ENCODE measurements at places on chromosomes 3 and 15.

DNA sequence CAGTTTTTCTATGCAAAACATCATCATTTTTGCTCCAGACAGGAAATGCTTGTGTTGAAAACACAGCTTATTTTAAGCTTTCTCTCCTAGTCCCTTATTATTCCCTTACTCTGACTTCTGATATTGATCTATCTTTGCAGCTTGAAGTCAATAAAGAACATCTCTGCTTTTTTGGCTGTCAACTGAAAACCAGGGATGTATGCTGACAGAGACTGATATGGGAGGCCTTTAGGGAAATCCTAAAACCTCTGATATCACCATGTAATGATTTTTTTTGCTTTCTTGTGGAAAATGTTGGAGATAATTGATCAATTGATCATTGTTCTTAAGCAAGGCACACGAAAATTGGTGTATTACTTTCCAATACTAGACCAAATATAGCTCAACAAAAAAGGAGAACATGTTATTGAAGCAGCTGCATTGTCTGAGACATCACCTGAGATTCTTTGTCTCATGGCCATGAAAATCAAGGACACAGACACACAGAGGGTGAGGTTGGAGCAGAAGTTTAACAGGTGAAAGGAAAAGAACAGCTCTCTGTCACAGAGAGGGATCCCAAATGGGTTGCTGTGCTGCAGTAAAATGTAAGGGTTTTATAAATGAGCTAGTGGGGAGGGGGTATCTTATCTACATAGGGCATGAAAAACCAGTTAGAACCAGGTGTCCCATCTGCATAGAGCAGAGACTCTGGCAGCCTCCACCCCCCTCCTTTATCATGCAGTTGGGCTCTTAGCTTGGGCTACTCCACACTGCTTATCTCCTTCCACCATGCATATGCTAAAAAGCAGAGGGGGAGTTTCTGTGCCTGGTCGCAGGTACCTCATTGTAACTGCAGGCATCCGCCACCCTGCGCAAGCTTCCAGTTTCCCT lies 17.0 kb upstream of the SENP7 start:
- no peak for DNase-seq

- DNase-seq = no peak
Observed at GRCh38 chr3:31178467-31178866, 284.0 kb upstream of the GADL1 start.

- DNase-seq = no peak
Observed at GRCh38 chr15:51751697-51752683, 593 bp downstream of the TMOD2 start.

DNA sequence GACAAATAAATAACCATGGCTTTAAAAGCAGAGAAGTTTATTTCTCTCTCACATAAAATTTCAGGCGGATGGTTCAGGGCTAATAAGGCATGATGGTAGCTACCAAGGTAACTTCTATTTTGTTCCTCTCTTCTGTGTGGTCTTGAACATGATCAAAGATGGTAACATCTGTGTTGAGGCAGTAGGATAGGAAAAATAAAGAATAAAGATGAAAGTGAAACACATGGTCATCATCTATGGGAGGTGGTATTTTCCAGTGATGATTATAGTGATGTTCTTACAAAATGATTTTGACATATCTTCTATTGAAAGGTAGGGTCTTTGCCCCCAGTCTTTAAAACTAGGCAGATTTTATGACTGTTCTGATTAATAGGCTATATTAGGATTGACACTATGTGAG lies 14.2 kb upstream of the SST start:
- no peak for DNase-seq

DNA sequence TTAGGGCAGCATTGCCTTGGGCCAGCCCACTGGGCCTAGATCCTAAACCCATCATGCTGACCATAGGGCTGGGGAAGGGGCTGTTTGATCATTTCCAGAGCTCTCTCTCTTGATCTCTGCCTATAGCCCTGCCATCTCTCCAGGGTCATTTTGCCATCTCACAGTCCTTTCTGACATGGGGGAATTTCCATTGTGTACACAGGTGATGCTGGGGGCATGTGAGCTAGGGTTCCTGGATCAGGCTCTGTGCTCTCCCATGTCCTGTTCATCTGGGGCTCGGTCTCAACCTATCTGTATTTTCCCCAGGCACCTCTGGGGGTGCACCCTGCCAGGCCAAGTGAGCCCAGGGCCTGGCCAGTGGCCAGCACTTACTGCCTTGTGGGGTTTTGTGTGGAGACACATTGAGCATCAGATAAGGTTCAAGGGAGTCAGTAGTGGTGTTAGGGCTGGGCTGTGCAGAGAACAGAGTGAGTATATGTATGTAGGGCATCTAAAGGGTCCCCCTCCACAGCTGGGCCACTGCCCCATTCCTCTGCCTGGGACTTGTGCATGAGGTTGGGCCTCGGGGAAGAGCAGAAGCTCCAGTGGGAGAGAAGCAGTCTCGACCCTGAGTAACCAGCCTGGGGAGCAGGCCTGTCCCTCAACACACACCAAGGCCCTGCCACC lies 25.7 kb upstream of the APEH start:
- no peak for DNase-seq

DNA sequence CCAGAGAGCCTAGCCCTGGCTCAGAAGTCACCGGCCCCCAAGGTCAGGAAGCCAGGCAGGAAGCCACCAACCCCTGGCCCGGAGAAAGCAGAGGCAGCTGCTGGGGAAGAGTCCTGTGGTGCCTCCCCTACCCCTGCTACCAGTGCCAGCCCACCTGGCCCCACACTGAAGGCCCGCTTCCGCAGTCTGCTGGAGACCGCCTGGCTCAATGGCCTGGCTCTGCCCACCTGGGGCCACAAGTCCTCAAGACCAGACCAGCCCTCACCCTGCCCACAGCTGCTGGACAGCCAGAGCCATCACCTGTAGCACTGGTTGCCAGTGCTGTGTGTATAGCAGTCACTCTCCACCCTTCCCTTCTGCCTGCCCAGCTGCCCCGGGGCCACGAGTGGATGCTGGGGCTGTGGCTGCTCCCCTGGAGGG lies 9.1 kb downstream of the C15orf39 start:
- no peak for DNase-seq

- no peak for DNase-seq
Observed at GRCh38 chr3:127254033-127254644, 33.7 kb downstream of the PRR20G start.

GRCh38 chr15:41258750-41259471 lies 27.8 kb downstream of the CHP1 start:
- no peak for DNase-seq

- DNase-seq = no peak
Observed at GRCh38 chr3:124818398-124819091, 68.6 kb downstream of the ITGB5 start.

All from fibroblast of skin of left quadriceps (primary cell).